ENCODE measurements at places on chromosomes 7 and 10.

GRCh38 chr7:16649196-16649595, 3.2 kb downstream of the BZW2 start:
- no peak for DNase-seq

GRCh38 chr7:34354899-34355298, 303.1 kb upstream of the NPSR1 start:
- DNase-seq = no peak

- DNase-seq = no peak
Measured at GRCh38 chr7:127901895-127902703, 129.1 kb downstream of the LRRC4 start.

DNA sequence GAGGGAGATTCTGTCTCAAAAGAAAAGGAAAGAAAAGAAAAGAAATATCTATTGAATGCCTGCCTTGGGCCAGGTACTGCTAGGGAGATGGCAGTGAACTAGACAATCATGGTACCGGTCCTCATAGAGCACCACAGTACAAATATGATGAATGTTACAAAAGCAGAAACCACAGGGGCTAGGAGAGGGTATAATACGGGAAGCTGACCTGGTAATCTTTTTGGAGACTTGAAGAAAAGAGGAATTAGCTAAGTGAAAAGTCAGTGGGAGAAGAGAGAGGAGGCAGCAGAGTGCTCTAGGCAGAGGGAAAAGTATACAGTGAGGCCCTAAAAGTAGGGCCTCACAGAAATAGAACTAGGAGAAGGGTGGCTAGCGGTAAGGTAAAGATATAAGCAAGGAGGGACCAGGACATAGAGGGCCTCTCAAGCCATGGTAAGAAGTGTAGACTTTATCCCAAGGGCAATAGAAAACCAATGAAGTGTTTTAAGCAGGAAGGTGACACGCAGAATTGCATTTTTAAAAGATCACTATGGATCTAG, 42.8 kb upstream of the WNT8B start:
- no peak for DNase-seq

- no peak for DNase-seq
Measured at GRCh38 chr7:76129366-76129765, 72.3 kb upstream of the SRRM3 start.

GRCh38 chr10:24622781-24623301, 100.8 kb downstream of the ARHGAP21 start:
- DNase-seq = no peak

DNA sequence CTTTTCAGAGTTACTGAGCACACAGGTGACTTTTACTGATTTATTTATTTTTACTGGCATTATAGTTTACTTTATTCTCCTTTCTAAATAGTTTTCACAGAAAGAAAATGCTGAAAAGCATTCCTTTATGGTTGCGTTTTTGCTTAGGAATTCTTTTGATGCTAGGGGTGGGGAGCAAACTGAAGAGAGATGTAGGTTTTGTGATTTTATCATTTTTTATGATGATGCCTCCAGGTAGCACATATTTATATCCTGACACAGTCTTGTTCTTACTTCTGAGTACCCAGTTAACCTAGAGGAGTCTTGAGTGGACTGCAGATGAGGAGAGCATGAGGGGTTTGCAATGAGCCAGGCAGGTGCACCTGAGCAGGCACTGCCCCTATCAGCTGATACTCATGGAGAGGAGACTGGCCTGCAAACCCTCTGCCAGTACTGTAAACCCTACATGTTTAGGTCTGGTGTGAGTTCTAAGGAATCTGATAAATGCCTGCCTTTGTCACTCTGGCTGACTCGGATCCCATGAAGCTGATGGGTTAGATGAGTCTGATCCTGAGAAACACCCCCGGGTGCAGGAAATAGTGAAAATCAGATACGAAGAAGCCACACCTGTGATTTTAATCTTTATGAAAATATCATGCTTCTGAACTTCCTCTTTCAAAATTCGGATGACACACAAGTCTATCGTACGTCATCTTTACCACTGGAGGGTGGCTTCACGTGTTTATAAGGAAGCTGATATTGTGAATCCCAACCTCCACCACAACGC, 302.9 kb downstream of the WDR37 start:
- no peak for DNase-seq

DNA sequence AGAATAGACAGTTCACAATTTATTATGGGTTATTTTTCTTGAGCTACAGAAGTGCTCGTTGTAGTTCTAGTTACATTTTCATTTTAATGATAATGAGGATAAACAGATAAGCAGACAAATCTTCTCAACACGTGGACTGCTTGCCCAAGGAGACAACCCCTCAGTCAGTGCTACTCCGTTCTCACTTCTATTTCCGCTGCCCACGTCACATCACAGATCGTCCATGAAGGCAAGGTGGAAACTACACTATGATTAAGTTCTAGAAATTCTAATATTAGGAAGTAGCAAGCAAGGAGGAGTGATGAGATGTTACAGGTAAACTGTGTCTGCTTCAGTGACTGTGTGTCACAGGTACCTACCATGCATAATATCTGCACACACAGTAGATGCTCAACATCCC, 210.5 kb downstream of the CHCHD3 start:
- DNase-seq = no peak

DNA sequence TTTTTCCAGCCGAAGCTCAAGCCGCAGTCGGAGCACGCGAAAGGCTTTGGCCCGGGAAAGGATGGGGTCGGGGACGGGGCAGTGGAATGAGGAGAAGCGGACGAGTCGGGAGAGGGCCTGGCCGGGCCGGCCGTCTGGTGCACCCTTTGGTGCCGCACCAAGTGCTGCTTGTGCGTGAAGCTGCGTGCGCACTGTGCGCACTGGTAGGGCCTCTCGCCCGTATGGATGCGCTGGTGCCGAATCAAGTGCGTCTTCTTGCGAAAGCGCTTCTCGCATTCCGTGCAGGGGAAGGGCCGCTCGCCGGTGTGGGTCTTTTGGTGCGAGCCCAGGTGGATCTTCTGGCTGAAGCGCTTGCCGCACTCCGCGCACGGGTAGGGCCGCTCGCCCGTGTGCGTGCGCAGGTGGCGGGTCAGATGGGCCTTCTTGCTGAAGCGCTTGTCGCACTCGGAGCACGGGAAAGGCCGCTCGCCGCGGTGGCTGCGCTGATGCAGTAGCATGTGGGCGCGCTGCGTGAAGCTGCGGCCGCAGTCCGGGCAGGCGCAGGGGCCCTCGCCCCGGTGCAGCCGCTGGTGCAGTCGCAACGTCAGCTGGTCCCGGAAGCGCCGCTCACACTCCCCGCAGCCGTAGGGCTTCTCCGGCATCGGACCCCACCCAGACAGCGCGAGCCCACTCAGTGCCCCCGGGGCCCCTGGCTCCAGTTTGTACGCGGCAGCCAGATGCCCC, 7.8 kb downstream of the ZNF467 start:
- no peak for DNase-seq

Data from kidney epithelial cell (primary cell).